ENCODE measurements at places on chromosomes 12 and 14.

DNA sequence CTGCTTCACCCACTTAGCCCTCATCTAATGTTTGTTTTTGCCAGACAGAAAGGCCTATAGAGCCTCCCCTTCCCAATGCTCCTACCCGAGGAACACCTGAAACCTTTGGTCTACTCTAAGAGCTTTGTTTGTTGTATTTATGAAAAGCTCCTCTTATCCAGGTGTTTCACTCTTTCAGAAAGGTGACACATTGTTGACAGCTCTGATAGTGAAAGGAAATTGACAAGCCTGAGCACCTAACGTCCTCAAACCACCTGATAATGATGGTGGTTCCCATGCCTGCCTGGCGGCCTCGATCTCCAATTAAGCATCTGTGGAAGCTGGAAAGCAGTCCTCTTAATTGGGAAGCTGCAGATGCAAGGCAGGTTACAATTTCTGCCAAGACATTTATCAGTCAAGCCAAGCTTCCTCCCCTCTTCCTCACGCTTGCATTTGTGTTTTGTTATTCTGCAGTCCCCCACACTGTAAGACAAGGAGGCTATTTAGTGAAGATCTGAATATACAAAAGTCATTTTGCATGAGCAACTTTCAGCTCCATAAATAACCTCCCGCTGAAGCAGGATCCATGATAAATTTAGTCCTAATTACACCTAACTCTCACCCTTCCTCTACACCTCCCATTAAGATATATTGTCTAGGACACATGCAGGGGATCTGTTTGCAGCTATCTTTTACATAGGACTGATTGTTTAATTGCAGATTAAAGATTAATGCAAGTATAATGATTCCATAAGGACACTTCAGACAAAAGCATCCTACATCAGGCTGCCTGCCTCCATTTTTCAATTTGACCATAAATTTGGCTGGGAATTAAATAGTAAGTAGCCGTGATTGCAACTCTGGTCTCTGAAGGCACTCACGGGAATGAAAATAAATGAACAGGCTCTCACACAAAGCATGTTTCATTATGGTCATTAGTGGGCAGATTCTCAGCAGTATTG is 288.6 kb downstream of the PDZRN4 start:
- no peak for DNase-seq

DNA sequence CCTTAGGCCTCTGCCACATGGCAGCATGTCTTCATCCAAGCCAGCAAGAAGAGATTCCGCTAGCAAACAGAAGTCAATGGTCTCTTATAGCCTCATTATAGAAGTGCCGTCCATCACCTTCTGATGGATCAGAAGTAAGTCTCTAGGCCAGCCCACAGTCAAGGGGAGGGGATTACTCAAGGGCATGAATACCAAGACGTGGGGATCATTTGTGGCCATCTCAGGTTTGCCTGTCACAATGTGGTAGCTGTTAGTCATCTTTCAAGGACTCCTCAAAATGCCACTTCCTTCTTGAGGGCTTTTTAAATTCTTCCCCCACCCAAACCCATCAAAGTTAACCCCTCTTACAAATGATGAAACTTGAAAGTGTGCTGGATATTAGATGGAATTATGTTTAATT is 8.1 kb upstream of the ADCY6 start:
- no peak for DNase-seq

DNA sequence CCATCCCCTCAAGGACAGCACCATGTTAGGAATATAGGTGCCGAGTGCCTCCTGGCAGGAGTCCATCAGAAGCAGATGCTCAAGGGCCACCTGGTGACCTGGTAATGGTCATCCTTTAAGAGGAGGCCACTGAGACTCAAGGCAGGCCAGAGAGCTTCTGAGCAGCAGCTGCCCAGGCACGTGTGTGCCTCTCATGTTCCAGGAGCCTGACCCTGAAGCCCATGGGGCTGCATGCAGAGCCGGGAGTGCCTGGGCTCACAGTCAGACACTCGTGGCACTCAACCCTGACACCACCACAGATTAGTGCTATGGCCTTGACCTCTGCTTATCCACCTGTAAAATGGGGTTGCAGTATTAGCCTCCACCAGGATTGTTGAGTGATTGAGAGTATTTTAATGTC is 45.6 kb downstream of the C14orf132 start:
- DNase-seq: no peak

DNA sequence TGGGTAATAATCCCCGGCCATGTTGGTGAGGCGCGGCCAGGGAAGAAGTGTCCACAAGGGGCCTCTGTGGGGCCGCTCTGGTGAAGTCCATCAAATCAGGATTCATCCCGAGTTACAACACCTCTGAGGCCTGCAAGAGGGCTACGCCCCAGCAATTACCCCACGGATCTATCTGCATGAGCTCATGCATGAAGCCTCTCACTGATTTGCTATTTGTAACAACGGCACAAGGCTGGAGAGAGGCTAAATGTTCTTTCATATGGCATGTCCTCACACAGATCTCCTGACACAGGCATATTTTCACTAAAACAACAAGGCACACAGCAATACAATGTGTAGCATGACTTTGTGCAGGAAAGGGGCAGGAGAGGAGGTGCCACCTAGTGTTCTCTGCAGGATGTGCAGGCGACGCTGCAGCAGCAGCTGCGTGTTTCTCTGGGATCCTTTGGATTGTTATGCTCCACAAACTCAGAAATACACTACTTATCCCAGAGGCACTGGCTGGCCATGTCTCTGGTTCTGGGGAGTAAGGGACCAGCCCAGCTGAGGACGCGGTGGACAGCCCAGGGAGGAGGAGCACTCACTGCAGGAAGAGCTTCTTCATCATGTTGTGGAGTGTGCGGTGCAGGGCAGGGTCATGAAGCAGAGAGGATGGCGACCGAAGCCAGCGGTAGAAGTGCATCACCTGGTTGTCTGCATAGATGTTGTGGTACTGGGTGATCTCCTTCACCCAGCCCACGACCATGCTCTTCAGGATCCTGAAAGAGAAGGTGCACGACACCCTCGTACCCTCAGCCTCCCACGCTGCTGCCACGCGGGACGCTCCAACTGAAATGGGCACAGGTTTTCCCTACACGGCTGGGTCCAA is 20.2 kb downstream of the P2RX2 start:
- DNase-seq: no peak

Measured in stimulated activated CD4-positive, alpha-beta T cell treated with anti-CD3 and anti-CD28 coated beads, Interleukin-12 subunit alpha, Interleukin-12 subunit beta, amount 100 ng/mL, for 4 hours (primary cell).